ENCODE measurements at places on chromosomes 5 and 9. TPM values are rescaled to one million over a fixed set of nuclear protein-coding genes. Genes with fewer than 3 reads are reported as not detected.

GRCh38 chr5:111929867-111930266 is 172.9 kb upstream of the NREP start:
- DNase-seq: no peak

- no peak for DNase-seq
These were observed 260.7 kb downstream of the NR3C1 start for GRCh38 chr5:143142596-143143435.

- no peak for DNase-seq
These were observed 945.6 kb upstream of the ARRDC3 start for GRCh38 chr5:92328584-92329259.

TXNDC8 gene
- not detected for total RNA-seq

DNA sequence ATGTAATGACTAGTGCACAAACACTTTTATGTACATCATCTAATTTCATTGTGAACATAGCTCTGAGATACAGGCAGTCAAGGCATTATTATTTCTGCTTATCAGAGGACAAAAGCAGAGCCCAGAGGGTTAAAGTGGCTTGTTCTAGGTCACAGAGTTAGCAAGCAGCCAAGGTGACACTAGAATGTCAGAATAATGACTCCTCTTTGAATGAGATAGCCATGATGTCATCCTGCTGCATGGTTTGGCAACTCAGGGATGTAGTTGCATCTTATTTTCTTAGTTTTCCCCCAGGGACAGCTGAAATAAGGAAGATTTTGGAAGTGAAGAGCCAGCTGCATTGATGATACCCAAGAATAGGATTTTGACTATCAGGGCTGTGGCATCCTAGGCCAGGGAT is 54.4 kb downstream of the KCNV2 start:
- no peak for DNase-seq

DNA sequence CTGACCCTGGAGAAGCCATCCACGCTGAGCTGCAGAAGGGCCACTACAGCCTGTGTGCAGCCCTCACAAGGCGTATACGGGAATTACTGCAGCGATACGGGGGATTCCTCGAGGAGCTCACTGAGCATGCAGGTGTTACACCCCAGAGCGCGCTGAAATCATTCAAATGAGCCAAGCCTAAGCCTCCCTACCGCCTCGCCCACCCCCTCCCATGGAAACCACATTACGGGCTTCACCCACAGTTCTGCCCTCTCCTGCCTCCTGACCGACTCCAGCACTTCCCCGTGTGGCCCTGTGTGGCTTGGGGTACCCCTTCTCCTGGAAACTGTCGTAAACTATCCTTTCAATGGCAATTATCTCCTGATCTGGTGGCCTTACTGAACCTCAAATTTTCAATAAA is 13.3 kb downstream of the SURF6 start:
- DNase-seq: no peak
